ENCODE measurements at places on chromosomes 1 and 21.

GRCh38 chr1:85344256-85344694 lies 67.8 kb upstream of the BCL10 start:
- no peak for DNase-seq

- DNase-seq, result no peak
Measured at GRCh38 chr1:100249155-100249536, 488 bp downstream of the DBT start.

DNA sequence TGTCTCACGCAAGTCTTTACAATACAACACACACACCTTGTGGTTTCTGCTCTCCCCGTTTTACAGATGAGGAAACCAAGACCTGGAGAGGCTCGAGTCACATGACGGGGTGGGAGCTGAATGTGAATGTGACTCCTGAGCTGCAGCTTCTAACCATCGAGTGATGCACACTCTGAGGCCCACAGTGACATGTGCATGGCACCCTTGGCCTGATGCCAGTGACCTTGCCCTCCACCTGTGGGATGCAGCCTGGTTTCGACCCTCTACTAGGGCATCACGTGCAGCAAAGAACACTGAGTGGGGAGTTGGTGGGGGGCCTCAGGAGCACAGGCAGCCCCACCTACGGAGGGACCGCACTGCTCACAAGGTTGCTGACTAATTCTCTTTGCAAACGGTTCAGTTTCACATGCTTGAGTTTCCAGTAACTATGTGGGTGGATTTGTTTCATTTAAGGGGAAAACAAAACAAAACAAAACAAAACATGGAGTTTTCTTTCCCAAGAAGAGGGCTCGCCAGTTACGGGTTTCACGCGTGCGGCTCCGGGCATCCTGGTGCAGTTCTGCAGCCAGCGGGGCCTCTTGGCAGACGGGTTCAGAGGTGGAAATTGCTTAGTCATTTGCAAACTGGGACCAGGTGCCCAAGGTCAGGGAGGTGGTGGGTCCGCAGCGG lies 22.9 kb downstream of the SPSB1 start:
- no peak for DNase-seq

GRCh38 chr1:16956775-16957174 lies 23.6 kb downstream of the MFAP2 start:
- no peak for DNase-seq

DNA sequence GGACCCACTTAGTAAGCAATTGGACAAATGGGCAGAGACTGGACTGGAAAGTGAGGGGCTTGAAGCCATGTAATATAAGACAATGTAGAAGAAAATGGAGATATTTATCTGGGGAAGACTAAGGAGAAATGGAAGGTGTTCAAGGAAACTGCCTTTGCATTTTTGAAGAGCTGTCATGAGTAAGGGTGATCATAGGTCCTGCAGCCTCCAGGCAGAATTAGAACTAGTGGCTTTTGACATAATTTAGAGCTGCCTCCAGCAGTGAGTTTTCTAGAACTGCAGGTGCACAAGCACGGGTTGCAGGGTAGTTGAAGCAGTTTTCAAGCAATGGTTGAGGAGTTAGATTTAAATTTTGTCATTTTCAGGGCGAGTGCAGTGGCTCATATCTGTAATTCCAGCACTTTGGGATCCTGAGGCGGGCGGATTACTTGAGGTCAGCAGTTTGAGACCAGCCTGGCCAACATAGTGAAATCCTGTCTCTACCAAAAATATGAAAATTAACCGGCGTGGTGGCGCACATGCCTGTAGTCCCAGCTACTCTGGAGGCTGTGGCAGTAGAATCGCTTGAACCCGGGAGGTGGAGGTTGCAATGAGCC lies 3.7 kb upstream of the CDC14A start:
- DNase-seq, result no peak

DNA sequence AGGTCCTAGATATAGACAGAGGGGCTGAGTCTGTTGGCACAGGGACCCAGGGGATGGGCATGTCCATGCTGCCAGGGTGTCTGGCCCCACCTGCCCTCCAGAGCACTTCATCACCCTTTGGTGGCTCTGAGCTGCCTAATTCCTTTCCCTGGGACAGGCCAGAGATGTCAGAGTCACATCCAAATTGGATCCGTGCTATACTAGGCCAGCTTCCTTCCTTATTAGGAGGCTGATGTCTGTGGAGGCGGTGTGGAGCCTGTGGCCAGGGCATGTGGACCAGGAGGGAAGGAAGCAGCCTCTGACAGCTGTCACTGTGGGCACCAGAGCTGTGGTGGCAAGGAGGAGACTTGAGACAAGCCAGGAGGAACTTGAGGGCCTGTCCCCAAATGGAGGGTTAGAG lies 77.7 kb upstream of the TMEM51 start:
- no peak for DNase-seq

DNA sequence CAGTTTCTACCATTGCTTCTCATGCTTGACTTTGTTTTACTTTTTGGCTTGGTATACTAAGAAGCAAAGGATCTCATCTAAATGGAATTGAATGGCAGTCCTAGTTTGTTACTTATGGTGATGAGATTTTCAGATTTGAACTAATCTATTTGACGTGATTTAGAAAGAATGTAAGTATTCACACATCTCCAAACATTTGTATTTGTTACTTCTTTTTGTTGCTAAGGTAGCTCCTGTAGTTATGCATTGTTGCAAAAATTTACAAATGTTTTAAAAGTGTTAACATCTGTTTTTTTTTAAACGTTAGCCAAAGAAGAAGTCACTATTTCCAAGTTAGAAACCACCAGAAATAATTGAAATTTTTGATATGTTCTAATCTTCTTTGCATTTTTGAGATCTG lies 222.5 kb downstream of the RPS6KC1 start:
- DNase-seq, result no peak

- no peak for DNase-seq
Measured at GRCh38 chr1:192862271-192862670, 53.4 kb downstream of the RGS2 start.

GRCh38 chr1:183840140-183840539 lies 35.2 kb downstream of the RGL1 start:
- DNase-seq, result no peak

DNA sequence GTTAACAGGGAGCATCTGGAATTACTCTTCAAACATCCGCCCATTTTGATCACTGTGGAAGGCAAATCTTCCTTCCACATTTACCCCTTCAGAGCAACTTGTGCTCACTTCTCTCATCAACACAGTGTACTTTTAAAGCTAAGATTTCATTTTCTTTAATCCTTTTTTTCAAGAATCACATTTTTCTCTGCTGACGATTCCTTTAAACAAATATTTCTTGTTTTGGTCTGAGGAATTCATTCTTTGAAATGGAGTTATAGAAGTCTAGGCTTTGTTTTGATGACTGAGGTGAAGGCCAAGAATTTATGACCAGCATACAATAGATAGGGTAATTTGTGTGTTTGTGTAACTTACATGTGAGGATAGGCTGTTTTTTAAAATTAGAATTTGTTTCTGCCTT lies 25.6 kb downstream of the LRRC42 start:
- DNase-seq, result no peak

DNA sequence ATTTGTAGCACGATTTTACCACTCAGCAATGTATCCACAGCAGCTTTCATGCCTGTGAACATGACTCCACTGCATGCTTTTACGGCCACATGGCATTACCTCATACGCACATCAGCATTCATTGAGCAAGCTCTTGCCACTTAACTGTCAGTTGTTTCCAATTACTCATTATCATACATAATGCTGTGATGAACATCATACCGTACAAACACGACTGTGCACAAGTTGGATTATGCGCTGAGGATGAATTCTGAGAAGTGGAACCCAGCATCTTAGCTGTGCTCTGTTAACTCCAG lies 9.6 kb downstream of the UMODL1 start:
- DNase-seq, result no peak

DNA sequence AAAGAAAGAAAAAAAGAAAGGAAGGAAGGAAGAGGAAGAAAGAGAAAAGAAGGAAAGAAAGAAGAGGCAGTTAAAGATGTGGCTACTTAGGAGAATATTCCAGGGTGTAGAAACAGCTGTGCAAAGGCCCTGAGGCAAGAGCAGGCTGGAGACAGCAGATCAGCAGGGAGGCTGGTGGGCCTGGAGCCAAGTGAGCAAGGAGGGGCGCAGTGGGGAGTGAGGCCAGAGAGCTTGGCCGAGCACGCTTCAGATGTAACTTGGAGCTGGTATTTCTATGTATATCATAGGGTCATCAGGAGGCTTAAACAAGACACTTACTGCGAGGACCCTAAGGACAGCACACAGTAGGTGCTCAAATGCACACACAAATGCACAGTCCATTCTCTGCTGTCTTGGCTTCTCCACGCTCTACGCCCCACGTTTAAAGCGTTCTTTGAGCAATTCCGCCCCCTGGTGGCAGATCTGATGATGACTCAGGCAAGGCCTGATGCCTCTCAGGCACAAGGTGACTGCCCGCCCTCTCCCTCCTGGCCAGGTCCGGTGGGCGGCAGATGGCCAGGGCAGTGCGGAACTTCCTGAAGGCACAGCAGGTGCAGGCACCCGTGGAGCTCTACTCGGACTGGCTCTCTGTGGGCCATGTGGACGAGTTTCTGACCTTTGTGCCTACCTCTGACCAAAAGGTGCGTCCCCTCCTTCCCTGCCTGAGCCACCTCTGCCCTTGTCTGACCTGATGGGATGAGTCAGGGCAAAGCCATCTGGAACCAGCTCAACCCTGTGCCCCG lies 11.9 kb upstream of the PADI3 start:
- peak; percentile 80 for DNase-seq

GRCh38 chr1:111956155-111956771 lies 33.2 kb downstream of the KCND3 start:
- peak; percentile 62 for DNase-seq

DNA sequence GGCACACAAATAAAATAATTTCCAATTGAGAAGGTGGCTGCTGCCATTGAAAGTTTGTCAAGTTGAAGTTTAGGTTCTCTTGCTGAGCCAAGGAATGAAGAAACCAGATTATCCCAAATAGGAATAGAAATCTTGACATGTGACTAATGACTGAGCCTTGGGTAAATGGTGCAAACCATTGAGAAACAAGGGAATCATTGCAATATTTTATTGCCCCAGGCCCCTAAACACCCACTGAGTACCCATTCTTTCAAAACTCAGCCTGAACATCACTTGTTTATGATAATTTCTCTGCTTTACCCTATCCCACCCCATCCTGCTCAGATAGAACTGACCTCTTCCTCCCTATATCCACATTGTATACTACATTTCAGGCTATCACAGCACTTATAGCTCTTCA lies 46.6 kb upstream of the VTCN1 start:
- DNase-seq, result no peak

GRCh38 chr1:193270996-193271395 lies 84.6 kb upstream of the B3GALT2 start:
- no peak for DNase-seq

GRCh38 chr1:12327566-12327965 lies 97.7 kb downstream of the VPS13D start:
- no peak for DNase-seq

DNA sequence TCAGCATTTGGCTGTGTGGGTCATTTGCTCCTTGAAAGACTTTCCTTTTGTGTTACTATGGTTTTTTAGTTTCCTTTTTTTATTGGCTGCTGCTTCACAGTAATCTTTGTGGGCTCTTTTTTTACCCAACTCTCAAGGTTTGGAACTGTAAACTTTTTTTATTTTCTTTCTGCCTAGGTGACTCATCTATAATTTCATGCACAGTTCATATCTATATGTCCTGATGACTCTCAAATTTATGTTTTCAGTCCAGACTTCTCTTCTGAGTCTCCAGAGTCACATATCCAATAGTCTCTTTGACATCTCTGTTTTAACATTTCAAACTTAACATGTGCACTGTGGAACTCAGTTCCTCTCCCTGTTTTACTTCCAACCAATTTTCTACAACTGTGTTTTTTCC lies 83.4 kb downstream of the ATF6 start:
- DNase-seq, result no peak

GRCh38 chr1:110749960-110750359 lies 75.2 kb upstream of the KCNA3 start:
- DNase-seq, result peak; percentile 74

GRCh38 chr1:22163564-22163963 lies 20.7 kb upstream of the WNT4 start:
- DNase-seq, result no peak

GRCh38 chr1:240099748-240100147 lies 8.1 kb downstream of the FMN2 start:
- DNase-seq, result no peak

- DNase-seq, result no peak
Measured at GRCh38 chr1:77706321-77706720, 23.9 kb upstream of the ZZZ3 start.

DNA sequence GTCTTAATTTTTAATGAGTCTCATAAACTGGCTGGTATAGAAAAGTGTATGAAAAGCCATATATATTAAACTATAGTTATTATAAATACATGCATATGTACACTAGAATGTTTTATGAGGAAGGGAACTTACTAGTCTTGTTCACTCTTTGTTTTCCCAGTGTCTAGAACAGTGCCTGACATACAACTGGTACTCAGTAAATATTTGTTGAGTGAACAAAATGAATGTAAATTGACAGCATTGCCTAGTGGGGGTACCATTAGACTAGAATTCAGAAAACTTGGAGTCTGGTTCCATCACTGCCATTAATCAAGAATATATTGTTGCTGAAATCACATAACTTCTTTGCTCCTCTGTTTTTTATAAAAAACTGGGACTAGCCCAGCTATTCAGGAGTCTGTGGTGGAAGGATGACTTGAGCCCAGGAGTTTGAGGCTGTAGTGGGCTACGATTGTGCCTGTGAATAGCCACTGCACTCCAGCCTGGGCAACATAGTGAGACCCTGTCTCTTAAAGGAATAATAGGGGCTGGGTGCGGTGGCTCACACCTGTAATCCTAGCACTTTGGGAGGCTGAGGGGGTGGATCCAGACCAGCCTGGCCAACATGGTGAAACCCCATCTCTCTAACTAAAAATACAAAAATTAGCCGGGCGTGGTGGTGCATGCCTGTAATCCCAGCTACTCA lies 51.1 kb downstream of the NFIA start:
- DNase-seq, result no peak

GRCh38 chr1:22398656-22399420 lies 52.8 kb upstream of the ZBTB40 start:
- DNase-seq, result no peak

GRCh38 chr1:234581063-234581714 lies 28.8 kb downstream of the IRF2BP2 start:
- no peak for DNase-seq

GRCh38 chr1:185479796-185480195 lies 162.8 kb upstream of the IVNS1ABP start:
- peak; percentile 81 for DNase-seq

GRCh38 chr1:22673486-22674409 lies 20.7 kb downstream of the C1QB start:
- peak; percentile 63 for DNase-seq

GRCh38 chr1:24203404-24203803 lies 16.3 kb upstream of the IFNLR1 start:
- DNase-seq, result no peak

- DNase-seq, result peak; percentile 3
Measured at GRCh38 chr1:13892198-13892597, 192.2 kb downstream of the PRDM2 start.

Data from NCI-H524 (cell line).